GM10248 (cell line): ENCODE measurements at places on chromosomes 16 and 17.

DNA sequence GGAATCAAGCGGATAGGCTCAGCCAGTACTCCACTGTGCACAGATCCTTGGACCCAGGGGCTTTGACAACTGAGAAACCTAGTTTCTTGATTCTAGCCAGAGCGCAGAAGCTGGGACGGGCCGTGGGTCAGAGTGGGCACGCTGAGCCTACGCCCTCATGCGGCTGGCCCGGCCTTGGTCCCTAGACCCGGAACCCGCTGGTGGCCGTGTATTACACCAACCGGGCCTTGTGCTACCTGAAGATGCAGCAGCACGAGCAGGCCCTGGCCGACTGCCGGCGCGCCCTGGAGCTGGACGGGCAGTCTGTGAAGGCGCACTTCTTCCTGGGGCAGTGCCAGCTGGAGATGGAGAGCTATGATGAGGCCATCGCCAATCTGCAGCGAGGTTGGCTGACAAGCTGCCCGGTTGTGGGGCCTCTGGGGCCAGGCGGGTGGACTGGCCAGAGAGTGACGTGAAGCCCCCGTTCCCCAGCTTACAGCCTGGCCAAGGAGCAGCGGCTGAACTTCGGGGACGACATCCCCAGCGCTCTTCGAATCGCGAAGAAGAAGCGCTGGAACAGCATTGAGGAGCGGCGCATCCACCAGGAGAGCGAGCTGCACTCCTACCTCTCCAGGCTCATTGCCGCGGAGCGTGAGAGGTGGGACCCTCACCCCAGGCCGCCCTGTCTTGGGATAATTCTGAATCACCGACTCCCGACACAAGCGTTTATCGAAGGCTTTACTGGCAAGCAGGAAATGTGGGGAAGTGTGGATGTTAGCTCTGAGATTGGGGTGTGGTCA, 946 bp downstream of the STUB1 start:
- no peak for DNase-seq

DNA sequence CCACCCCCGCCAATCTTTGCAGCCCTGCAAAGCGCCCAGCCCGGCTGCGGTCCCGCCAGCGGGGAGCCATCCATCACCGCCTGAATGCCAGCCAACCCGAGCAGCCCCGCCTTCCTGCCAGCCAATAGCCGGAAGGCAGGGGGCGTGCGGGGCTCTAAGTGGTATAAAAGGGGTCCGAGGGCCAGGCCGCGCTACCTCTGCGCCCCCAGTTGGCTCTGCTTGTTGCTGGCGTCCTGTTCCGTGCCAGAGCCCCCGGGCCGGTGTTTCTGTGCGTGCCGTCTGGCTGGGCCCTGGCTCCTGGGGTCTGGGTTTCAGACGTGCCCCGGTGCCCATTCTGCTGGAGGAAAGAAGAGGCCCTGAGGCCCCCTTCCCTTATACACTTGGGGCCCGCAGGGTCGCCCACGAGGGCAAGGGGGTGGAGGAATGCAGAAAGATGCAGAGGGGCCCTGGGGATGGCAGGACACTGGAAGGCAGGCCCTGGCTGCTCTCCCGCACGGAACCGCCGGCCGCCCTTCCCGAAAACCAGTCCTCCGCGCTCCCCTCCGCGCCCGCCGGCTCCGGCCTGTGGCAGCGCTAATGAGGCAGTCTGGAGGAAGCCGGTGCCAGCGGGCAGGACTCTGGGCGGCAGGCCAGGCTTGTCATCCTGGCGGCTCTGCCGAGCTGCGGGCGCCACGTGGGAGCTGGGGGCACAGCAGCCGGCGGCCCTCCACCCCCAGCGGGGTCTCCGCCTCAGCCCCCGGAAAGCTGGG, 14.0 kb downstream of the COPZ2 start:
- no peak for DNase-seq

DNA sequence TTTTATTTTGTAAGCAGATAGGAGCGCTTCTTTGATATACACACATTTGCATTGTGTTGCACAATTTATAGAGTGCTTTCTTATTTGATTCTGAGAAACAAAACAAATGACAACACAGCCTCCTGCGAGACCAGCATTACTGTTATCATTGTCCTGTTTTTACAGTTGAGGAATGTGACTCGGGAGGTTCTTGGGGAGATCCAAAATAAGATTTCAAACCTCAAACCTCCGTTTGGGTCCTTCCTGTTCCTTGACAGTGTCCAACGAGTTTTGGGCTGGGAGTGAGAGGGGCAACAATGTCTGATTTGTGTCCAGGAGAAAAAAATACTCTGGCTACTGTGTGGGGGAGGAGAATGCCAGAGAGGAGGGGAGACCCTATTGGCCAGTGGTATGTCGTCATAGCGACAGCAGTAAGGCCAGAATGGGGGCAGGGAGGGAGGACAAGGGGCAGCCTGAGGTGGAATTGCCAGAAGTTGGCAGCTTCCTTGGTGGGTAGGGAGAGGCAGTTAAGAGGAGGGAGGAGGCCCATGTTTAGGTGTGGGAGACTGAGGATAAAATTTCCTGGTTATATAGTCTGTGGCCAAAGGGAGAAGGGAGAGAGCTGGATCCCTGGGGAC, 45.5 kb downstream of the TMEM132E start:
- no peak for DNase-seq

GRCh38 chr16:74297145-74297665, 591 bp downstream of the PSMD7 start:
- DNase-seq: peak; percentile 28

- no peak for DNase-seq
Observed at GRCh38 chr16:15653227-15653626, 3.2 kb downstream of the NDE1 start.

GRCh38 chr16:7004266-7004665, 328.4 kb upstream of the RBFOX1 start:
- no peak for DNase-seq

GRCh38 chr16:23026784-23027362, 122.4 kb downstream of the USP31 start:
- no peak for DNase-seq

GRCh38 chr17:17833658-17834357, 3.0 kb downstream of the SREBF1 start:
- DNase-seq: no peak

GRCh38 chr17:80751946-80752581, 207.4 kb downstream of the RPTOR start:
- DNase-seq: no peak

DNA sequence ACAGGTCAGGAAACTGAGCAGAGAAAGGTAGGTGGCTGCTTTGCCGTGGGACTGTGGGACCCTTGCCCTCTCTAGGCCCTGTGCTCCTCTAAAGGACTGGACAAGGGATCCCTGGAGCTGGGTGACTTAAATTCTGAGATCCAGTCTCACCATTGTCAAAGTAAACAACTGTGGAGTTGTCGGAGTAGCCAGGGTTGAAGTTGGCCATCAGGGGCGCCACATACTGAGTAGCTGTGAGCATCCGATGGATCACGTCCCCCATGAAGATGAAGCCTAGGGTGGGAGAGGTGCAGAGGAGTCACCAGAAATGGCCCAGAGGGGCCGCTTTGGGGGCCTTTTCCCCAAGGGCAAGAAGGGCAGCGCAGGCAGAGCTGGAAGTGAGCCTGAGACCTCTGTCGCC, 43.5 kb downstream of the PLXDC1 start:
- no peak for DNase-seq

DNA sequence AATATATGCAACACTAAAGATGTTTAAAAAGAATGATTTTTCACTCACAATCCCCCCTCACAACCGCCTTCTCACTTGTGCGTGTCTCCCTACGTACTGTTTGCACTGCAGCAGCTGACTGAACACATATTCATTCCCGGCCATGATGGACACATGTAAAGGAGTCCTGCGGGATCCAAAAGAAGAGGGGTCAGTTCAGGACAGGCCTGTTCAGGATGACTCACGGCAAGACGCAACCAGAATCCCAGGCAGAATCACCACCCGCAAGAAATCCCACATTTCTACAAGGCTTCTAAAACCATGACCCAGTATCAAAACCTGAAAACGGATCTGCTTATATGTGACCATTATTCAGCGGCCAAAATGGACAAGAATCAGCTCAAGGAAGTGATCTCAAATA, 52.3 kb downstream of the CYB5D2 start:
- no peak for DNase-seq

- DNase-seq: no peak
Observed at GRCh38 chr16:27670071-27670810, 120.3 kb downstream of the KATNIP start.

- no peak for DNase-seq
Observed at GRCh38 chr17:17526369-17526768, 30.2 kb upstream of the RASD1 start.

DNA sequence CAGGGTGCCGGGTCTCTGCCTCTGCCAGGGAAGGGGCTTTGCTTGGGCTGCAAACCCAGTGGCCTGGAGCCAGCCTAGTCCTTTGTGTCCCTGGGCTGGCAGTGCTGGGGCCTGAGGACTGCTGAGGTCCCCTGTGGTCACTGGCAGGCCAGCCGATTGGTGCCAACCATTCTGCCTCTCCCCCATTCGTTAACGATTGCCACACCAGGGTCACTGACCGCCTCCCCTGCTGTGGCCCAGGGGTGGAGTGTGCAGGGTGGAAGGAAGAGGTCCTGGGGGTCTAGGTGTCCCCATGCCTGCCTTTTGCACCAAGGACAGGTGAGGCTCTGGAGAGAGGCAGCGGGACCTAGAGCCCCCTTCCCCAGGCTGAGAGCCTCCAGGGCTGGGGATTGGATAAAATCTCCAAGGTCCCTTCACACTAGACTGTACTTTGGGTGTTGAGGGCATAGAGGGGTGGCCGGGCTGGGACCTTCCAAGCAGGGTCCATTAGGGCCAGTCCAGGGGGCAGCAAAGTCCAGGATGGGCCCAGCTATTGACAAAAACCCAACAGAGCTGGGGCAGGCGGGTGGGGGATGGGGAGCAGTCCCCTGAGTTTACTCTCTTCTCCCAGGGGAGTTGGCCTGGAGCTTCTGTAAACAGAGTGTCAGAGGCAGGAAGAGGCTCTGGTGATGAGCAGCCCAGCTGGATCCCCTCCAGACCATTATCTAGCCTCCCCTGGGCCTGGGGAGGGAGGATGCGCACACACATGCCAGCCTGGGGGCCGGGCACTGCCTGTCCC, 1.1 kb downstream of the VASN start:
- DNase-seq: no peak

DNA sequence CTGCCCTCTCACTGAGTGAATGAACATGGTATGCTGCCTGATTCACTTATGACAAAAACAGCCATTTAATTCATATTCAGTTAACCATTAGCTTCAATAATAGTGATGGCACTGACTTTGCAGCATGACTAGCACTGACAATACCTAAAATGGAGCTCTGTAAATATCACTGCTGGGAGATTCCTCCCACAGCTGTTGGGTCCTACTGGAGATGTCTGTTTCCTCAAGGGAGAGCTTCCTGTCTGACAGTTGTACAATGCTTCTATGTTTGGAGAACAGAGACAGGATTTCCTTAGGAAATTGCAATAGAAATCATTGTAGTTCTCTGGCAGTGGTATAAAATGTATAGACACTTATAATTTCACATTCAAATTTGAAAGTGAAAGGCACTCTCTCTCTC, 695.9 kb upstream of the CDH8 start:
- DNase-seq: no peak

- peak; percentile 47 for DNase-seq
Observed at GRCh38 chr16:18983565-18984434, at the start of gene TMC7. TSS of gene TMC7 (plus strand) at chr16:18983934. CDS start at chr16:18984064, 130 bp downstream.

DNA sequence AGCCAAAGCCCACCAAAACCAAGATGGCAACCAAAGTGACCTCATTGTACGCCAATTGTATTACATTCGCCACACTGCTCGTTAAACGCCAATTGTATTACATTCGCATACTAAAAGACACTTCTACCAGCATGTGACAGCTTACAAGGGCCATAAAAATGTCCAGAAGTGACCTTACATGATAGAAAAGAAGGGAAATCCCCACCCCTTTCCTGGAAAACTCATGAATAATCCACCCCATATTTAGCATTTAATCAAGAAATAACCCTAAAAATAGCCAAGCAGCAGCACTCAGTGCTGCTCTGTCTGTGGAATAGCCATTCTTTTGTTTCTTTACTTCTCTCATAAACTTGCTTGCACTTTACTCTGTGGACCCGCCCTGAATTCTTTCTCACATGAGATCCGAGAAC, 25.7 kb downstream of the PSMD7 start:
- DNase-seq: no peak

DNA sequence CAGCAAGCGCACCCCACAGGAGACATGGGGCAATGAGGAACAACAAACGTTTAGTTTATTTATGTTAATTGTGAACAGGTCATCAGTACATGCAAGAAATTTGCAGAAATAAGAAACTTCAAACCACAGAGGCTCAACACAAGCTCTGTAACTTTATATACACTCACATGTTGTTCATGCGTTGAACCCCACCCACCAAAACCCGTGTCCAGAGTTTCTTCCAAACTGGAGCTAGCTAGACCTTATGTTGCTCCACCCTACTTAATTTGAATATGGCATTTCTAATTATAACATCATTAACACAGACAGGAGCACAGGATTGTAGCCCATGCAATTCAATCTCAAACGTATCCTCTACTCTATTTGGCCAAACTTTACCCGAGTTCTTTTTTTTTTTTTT, 192.1 kb downstream of the ZNF18 start:
- no peak for DNase-seq

DNA sequence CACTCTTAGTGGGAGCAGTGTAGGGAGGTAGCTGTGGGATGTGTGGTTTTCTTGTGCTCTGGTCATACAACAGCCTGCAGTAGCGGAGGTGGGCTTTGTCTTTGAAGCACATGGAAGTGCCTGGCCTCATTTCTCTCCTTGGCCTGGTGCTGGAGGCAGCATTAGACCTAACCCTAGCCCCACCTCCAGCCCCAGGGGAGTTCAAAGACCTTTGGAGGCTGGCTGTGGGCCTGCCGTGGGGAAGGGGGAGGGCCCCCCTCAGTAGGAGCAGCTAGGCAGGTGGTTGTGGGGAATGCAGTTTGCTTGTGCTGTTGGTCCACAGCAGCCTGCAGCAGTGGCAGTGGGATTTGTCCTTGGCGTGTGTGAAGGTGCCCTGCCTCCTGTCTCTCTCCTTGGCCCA, 91.7 kb downstream of the BCAS3 start:
- no peak for DNase-seq

GRCh38 chr17:45906927-45907622, 12.7 kb downstream of the MAPT start:
- DNase-seq: no peak

DNA sequence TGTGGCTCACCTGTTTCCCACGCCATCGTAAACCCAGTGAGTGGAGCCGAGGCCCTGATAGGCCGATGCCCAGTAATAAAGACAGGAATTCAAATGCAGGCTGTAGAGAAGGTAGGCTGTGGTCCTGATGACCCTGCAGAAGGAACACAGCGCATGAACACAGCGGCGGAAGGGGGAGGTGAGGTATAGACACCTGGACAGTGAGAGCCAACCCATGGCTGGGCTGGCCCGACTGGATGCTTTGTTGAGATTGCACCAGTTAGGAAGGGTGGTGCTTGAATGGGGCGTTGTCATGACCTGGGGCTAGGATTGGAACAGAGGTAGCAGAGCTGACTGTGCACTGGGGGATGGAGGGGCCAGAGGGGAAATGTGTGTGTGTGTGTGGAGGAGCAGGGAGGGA, 59.2 kb downstream of the CNGB1 start:
- DNase-seq: no peak
